Progenitor cell of endocrine pancreas (in vitro differentiated cells): ENCODE measurements at places on chromosomes 11 and 22. TPM values are rescaled to one million over a fixed set of nuclear protein-coding genes. Genes with fewer than 3 reads are reported as not detected.

GRCh38 chr22:46069521-46070214 is 80.7 kb upstream of the PPARA start:
- DNase-seq, result no peak

DNA sequence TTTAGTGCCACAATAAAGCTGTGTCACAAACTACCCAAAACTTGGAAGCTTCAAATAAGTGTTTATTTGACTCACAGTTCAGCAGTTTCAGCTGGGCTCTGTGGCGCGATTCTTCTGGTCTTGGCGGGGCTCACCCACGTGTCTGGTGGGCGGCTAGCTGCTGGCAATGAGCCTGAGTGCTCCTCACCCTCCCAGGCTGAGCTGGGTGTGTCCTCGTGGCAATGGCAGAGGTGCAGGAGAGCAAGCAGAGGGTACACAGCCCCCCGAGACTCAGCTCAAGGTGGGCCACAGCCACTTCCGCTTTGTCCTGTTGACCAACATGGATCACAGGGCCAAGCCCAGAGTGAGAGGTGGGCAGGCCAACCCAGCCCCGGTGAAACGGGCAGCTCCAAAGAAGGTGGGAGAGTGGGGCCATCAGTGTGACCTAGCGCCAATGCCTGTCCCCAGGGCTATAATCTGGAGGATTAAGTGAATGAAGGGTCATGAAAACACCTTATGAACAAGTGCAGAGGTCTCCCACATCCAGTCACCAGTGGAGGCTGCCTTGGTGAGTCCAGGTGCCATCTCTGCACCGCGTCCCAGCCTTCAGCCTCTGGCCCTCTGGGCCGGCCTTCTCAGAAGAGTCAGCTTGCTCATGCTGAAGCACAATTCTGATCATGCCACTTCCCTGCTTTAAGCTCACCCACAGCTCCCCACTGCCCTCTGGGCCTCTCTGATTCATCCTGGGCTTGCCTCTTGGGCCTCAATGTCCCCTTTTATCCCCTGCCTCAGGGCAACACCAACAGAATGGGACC is 74.6 kb upstream of the RTL6 start:
- no peak for DNase-seq

GRCh38 chr11:63841554-63841953 is 2.6 kb downstream of the MARK2 start:
- DNase-seq, result no peak

The DDI1 gene
- not detected in 2 replicates for total RNA-seq

DNA sequence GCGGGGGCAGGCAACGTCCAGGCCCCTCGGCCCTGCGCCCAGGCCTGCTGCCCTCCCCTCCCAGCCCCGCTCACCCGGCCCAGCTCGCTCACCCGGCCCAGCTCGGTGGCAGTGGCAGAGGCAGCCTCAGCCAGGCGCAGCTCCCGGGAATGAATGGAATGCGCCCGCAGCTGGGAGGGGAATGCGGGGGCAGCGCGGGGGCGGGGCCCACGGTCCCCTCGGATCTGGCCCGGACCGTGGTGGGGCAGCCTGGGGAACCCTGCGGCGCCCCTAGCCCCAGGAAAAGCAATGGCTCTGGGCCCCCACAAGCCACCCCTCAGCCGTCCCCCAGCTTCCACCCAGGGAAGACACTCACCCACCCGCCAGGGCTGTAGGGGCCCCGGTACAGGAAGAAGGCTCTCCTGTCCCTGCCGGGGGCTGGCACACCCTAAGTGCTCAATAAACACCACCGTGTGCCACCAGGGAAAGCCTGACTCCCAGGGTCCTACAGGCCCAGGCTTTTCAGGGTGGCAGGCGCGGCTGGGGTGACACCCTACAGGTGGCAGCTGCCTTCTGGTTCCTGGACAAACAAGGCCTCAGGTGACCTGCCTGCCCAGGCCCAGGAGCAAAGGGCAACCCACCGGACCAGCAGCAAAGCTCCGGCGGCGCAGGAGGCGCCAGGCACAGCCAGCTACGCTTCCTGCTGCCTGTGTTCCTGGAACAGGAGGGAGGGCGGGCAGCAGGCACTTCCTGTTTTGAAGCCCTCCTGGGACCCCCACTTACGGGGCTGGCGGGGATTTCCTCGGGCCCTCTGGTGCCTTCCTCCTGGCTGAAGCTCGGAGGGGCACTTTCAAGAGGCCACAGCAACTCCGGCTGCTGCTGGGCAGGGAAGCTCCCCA is 13.8 kb downstream of the PLXNB2 start:
- DNase-seq, result peak; percentile 59

DNA sequence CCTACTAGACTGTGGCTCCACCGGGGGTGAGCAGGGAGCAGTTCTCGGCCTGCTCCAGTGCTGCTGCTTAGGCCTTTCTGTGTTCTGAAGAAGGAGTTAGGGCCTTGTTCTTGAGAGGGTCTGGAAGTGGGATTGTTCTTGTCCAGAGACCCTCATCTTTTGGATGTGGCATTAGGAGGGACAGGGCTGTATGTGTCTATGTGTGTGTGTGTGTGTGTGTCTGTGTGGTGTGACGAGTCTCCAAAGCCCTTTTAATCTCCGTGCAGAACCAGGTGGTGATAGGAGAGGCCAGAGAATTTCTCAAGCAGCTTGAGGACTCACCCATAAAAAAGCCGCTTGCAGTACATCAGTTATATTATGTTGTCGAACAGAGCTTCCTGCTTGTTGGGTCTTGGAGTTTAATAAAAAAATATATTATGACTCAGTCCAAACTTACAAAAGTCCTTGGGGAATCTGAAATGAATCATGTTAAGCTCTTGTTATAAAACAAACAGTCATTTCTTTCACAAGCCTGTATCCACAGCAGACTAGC is 196.5 kb downstream of the TENM4 start:
- DNase-seq, result no peak

- no peak for DNase-seq
These were observed 93.9 kb downstream of the PKNOX2 start for GRCh38 chr11:125258291-125259032.

GRCh38 chr11:12585861-12586260 is 88.4 kb upstream of the TEAD1 start:
- DNase-seq, result no peak

The PGM2L1 gene
- 17.2 and 20.5 TPM in 2 replicates for total RNA-seq
